ENCODE measurements at places on chromosomes 12 and 14.
A peak's percentile ranks its signal among the peaks of the same experiment; 100 is the strongest.

- peak; percentile 31 for DNase-seq
These were observed 2.2 kb downstream of the SCARB1 start for GRCh38 chr12:124861492-124861891.

DNA sequence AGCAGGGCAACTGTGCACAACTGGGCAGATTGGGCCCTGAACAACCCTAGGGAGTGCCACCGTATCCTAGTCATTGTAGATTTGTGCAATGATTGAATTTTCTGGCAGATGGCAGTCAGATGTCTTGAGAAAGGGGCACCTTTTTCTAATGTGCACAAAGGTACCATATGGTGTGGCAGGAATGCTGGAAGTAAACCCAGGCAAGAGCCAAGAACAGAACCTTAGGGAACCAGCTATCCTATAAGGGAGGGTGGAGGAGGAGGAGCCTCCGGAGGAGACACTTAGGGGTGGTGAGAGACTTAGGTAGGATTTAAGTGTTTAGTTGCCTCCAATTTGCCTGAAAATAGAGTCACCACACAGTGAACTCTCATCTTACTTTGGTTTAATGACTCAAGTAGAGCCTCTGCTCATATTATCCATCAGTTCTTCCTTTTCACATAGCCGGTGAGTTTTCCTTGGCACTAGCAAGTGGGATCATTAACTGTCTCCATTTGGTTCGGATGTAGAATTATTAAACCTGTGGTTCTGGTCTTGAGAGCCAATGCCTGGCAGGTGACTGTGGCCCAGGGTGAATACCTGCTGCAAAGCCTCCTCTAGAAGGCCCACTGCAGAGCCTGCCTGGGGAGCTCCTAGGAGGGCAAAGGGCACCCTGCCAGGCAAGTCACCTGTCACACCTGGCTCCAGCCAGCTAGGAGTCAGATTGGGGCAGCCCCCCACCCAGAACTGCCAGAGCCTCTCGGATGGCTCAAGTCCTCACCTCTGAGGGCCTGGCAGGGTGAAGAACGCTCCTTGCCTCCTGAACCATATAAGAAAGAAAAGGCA, 184.4 kb upstream of the HIF1A start:
- no peak for DNase-seq

DNA sequence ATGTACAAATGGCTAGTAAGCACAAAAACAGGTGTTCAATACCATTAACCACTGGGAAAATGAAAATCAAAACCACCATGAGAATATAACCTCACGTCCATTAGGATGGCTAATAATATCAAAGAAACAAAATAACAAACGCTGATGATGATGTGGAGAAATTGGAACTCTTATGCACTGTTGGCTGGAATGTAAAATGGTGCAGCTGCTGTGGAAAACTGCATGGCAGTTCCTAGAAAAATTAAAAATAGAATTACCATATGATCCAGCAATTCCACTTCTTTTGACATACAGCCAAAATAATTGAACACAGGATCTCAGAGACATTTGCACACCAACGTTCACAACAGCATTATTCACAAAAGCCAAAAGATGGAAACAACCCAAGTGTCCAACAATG, 51.5 kb downstream of the TMPRSS12 start:
- no peak for DNase-seq

GRCh38 chr14:61179796-61180398, 101.2 kb downstream of the TMEM30B start:
- no peak for DNase-seq

DNA sequence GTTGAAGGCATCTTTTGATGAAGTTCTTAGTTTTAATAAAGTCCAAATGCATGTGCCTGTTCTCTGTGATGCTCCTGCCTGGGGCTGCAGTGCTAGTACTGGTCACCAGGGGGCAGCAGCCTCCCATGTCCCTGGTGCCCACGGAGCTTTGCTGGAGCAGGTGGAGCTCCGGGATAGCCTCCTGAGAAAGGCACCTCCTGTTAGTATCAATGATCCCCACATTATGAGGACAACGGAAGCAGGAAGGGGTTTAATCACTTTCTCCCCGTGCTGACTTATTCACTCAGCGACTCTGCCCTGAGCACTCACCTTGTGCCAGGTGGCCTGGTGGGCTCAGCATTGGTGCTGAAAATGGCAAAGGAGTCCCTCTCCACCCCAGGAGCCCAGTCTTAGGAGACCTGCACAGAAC, 123.0 kb upstream of the PZP start:
- peak; percentile 13 for DNase-seq

- DNase-seq: no peak
These were observed 59.9 kb downstream of the TSPAN19 start for GRCh38 chr12:84976133-84976532.

GRCh38 chr12:3315201-3315661, 175.8 kb upstream of the PRMT8 start:
- DNase-seq: no peak

DNA sequence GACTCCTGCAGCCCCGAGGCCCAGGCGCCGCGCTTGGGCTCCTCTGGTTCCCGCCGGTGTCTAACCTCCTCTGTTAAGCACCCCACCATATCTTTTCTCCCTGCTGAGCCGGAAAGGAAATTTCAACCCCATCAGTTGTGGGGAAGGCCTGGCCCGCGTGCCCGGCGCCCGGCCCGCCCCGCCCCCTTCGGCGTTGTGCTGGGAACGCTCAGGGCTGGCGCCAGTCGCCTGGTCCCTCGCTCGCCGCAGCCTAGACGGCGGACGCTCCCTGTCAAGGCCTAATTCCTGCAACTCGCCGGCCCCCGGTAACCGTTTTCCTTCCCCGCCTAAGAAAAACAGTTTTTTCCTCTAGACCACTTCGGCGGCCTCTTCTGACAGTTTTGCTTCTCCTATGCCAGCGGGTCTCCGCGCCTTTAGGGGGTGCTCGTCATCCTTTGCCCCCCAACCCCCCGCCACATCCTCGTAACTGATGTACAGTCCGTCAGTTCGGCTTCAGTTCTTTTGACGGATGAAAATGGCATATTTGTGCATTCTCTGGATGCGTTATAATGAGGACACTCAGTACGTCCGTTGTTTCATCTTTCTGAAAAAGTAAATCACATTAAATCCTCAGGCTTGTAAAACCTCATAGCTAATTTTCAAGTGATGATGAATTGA, 506 bp upstream of the NAP1L1 start:
- DNase-seq: peak; percentile 53

DNA sequence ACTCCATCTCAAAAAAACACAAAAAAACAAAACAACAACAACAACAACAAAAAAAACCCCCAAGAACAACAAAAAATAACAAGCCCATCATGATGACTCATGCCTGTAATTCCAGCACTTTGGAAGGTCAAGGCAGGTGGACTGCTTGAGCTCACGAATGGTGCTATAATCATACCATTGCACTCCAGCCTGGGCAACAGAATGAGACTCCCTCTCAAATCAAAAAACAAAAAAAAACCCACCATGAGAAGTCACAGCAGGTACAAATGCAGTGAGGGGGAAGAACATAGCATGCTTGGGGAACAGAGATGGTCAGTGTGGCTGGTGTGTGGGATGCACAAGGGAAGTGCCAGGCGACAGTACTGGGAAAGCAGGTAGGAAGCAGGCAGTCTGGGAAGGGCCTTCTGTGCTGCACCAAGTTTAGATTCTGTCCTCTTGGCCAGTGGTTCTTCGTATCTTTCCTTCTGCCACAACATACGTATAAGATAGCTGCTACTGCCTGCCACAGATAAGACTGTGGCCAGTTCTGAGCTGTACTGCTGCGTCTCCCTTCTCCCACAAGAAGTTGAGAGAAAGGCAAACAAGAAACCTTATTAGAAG, 28.0 kb downstream of the ATG14 start:
- DNase-seq: no peak

GRCh38 chr12:57146092-57146491, 1.3 kb downstream of the LRP1-AS start:
- no peak for DNase-seq

GRCh38 chr12:48630346-48630745, 51.7 kb downstream of the KANSL2 start:
- no peak for DNase-seq

DNA sequence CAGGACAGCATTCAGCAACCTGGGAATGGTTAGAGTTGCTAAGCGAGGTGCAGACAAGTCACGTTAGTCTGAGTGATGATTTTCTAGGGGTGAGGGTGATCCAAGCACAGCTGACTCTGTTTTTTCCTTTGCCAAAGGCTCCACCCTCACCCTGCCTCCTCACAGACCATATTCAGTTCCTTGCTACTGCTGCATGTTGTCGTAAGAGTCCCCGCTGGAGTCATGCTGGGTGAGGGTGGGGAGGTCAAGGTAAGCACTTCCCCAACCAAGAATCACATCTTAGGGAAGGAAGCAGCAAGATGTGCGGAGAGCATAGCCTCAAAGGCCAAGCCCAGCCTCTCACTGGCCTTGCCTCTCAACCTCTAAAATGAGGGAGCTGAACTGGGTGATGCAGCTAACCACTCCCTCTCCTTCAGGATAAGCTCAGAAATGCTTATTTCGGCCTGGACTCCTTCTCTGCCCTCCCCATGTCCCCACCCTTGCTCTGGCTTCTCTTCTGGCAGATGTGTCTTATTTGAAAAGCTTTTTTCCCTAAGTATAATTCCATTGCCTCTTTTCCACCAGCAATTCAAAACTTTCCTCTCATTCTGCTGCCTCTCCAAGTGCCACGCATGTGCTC, 66.9 kb upstream of the ACTN1 start:
- DNase-seq: peak; percentile 36

DNA sequence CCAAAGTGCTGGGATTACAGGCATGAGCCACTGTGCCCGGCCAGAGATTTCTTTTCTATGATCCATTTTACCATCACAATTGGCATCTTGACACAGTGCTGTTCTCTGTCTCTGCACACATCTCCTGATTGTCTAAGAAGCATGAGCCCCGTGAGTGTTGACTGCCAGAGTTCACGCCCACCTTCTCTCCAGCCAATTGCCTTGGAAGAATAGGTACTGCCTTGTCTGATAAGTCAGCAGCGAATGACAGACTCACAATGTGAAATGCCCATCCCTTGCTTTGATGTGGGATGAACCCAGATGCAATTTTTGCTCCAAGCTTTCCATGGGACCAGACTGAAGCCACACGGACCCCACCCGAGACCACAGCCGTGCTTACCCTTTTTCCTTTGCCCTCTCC, 19.3 kb downstream of the EIF5 start:
- DNase-seq: no peak

GRCh38 chr12:40971911-40972310, 216.2 kb upstream of the PDZRN4 start:
- no peak for DNase-seq

GRCh38 chr14:57961786-57962060, 95.8 kb upstream of the SLC35F4 start:
- no peak for DNase-seq

GRCh38 chr12:2691006-2691344, 103.8 kb upstream of the FKBP4 start:
- DNase-seq: no peak

DNA sequence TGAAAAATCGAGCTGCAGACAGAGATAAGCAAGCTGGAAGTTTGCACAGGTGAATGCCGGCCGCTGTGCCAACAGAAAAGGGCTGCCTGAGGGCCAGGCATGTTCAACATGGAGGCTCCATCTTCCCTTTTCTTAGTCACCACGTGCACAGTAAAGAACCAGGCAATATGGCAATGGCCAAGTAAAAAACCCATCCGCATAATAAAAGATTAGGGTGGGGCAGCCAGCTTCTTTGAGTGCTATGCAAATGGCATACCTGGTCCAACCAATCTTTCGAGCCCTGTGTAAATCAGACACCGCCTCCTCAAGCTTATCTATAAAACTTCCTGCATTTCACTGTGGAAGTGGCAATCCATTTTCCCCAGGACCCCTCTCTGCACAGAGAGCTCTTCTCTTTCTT, 16.7 kb downstream of the PNP start:
- DNase-seq: no peak

- no peak for DNase-seq
These were observed 34.4 kb upstream of the NDUFA12 start for GRCh38 chr12:95037906-95038305.

DNA sequence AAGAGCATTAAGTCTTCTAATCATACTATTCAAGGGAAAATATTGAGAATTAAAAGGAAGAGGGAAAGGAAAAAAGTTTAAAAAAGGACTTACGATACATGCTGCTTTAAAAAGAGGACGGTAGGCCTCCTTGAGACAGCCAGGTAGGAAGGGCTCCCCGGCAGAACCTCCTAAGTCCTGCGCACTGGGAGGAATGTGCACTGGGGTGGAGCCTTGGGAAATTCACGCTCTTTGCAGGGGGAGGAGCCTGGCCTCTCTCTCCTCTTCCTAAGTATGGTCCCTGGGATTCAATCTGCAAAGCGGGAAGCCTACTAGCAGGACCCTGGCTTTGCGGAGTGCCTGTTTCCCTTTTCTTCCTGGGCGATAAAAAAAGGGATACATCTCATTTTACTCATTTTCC, 553.0 kb downstream of the RPS29 start:
- no peak for DNase-seq

DNA sequence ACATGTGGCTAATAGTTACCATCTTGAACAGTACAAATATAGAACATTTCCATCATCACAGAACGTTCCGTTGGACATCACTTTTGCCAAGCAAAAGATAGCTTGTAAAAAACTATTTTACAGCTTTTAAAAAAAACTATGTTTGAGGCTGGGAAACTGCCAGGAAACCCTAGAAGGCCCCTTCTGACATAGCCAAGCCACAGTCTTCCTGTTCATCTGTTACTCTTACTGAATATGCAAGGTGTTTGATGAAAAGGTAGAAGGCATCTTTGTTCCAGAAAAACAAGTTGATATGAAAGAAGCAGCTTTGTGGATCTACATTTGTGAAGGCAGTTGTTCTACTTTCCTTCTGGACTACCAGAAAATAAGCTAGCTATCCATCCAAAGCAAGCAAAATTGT, 23.6 kb upstream of the WNK1 start:
- no peak for DNase-seq

DNA sequence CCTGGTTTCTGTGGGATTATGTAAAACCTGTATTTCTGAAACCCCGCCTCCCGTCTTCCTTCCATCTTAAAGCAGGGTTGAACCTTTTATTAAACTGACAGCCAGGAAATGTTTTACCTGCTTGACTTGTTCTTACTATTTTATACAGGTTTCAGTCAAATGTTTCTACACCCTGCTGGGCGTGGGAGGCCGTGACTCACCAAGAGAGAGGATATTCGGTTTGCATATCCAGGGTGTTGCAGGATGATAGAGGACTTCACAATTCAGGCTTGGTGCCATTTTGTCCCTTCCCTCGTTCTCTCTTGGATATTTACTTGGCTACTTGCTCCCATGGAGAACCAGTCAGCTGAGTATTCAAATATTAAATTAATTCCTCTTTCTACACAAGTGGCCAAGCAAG, 69.7 kb downstream of the ARF6 start:
- DNase-seq: no peak

DNA sequence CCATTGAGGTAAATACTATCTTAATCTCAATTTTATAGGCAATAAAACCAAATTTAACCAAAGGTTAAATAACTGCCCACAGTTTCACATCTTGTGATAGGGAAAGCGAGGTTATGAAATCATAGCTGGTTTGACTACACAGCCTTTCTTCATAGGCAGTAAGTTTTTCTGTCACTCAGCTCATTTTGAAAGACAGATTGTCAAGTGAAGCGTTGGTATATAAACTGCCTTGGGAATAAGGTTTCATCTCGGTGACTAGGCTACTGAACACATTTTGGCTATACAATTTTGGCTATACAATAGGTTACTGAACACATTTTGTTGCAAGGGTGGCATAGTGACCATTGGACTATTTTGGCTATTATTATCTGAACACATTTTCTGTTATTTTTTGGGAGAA, 793.7 kb downstream of the TRHDE start:
- DNase-seq: no peak

Data from stromal cell of bone marrow (primary cell).